ENCODE measurements at places on chromosomes 11 and 22.

GRCh38 chr11:117179048-117179999, 781 bp downstream of the SIDT2 start:
- DNase-seq: no peak

- no peak for DNase-seq
These were observed 25.2 kb downstream of the PLAAT3 start for GRCh38 chr11:63589000-63589399.

GRCh38 chr11:2813141-2813908, 72.2 kb downstream of the CDKN1C start:
- no peak for DNase-seq

- peak; percentile 4 for DNase-seq
These were observed 541.2 kb upstream of the API5 start for GRCh38 chr11:42770444-42771065.

DNA sequence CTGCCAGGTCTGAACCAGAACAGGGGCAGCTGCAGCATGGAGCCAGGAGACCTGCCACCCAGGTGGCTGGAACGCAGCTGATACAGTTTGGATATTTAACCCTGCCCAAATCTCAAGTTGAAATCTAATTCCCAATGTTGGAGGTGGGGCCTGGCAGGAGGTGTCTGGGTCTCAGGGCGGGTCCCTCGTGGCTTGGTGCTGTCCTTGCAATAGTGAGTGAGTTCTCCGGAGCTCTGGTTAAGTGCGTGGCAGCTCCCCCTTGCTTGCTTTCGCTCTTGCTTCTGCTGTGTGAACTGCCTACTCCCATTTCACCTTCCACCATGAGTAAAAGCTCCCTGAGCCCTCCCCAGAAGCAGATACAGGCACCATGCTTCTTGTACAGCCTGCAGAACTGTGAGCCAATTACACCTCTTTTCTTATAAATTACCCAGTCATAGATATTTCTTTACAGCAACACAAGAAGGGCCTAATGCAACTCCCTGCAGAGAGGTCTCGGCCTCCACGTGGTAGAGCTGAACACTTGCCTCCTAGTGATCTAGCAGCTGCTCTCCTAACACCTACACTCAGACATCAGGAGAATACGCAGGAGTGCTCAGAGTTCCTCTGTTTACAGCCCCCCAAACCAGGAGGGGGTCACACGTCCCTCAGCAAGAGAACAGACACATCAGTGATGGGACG, 203.7 kb downstream of the CTTN start:
- no peak for DNase-seq

DNA sequence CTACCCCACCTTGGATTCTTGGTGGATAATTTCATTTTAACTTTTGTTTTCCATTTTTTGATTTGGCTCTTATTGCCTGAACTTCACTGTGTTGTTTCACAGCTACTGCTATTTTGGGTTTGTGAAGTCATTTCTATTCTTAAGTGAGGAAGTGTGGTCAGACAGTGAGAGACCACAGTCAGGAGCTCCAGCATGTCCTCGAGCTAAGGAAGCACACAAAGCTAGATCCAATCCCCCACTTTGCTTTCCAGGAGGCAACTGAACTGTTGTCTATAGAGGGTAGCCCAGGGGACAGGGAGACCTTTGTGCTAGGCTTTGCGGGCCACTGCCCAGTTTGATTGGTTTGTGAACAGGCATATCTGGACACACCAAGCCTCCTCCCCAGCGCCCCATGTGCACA, 251.8 kb upstream of the KIRREL3 start:
- no peak for DNase-seq
